Epithelial cell of umbilical artery (primary cell): ENCODE measurements at places on chromosomes 7 and 10. TPM values are rescaled to one million over a fixed set of nuclear protein-coding genes. Genes with fewer than 3 reads are reported as not detected.

Gene OR6B1
- not detected in 2 replicates for total RNA-seq

Gene ODAD2
- total RNA-seq: 0.32 and 0.91 TPM in 2 replicates

Gene PDGFA
- 76.7 and 91.9 TPM in 2 replicates for total RNA-seq

Gene SPDYE1
- total RNA-seq: not detected in 2 replicates

Gene PON3
- 0.32 and 0.76 TPM in 2 replicates for total RNA-seq

Gene KIF11
- total RNA-seq: 26.0 and 37.4 TPM in 2 replicates

Gene TCF7L2
- 1.3 and 1.8 TPM in 2 replicates for total RNA-seq

Gene CFTR
- total RNA-seq: not detected in 2 replicates

Gene CDCA7L
- total RNA-seq: 114 and 158 TPM in 2 replicates

Gene ADIRF
- 12.0 TPM in 1 of 2 replicates, not detected in the other for total RNA-seq

Gene EVX1
- not detected in 2 replicates for total RNA-seq

Gene OIT3
- not detected in 2 replicates for total RNA-seq

Gene PRPS1L1
- not detected in 2 replicates for total RNA-seq

Gene STAM
- 12.6 and 14.9 TPM in 2 replicates for total RNA-seq

Gene NUTM2B
- under 0.01 and 0.15 TPM in 2 replicates for total RNA-seq

Gene SKIDA1
- 0.32 and 0.46 TPM in 2 replicates for total RNA-seq

Gene TMEM178B
- not detected in 2 replicates for total RNA-seq

Gene EN2
- total RNA-seq: under 0.01 TPM in 1 of 2 replicates, not detected in the other

Gene PTEN
- 83.5 and 84.5 TPM in 2 replicates for total RNA-seq

Gene AS3MT
- 1.8 and 2.6 TPM in 2 replicates for total RNA-seq

Gene LRRD1
- total RNA-seq: under 0.01 TPM in 1 of 2 replicates, not detected in the other

Gene TMEM176A
- total RNA-seq: not detected in 2 replicates

Gene LOXL4
- 0.32 and 2.6 TPM in 2 replicates for total RNA-seq

Gene CRYGN
- not detected in 2 replicates for total RNA-seq
